ENCODE measurements at places on chromosomes 16 and 17.

DNA sequence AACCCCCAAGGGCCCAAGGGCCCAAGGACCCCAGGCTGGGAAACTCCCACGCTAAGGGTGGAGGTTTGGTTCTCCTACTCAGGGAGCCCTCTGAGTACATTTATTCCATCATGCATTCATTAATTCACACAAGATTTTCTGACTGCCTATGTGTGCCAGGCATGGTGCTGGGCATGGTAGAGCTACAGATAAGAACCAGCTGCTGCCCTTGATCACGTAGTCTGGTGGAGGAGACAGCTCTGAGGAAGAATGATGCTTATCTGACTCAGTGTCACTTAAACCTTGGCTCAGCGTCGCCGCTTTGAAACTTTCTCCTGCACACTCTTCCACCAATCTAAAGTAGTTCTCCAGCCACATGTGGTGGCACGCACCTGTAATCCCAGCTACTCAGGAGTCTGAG is 3.6 kb upstream of the ARL4D start:
- DNase-seq, result no peak

- DNase-seq, result no peak
These were observed 11.4 kb downstream of the SPNS2 start for GRCh38 chr17:4509923-4510617.

DNA sequence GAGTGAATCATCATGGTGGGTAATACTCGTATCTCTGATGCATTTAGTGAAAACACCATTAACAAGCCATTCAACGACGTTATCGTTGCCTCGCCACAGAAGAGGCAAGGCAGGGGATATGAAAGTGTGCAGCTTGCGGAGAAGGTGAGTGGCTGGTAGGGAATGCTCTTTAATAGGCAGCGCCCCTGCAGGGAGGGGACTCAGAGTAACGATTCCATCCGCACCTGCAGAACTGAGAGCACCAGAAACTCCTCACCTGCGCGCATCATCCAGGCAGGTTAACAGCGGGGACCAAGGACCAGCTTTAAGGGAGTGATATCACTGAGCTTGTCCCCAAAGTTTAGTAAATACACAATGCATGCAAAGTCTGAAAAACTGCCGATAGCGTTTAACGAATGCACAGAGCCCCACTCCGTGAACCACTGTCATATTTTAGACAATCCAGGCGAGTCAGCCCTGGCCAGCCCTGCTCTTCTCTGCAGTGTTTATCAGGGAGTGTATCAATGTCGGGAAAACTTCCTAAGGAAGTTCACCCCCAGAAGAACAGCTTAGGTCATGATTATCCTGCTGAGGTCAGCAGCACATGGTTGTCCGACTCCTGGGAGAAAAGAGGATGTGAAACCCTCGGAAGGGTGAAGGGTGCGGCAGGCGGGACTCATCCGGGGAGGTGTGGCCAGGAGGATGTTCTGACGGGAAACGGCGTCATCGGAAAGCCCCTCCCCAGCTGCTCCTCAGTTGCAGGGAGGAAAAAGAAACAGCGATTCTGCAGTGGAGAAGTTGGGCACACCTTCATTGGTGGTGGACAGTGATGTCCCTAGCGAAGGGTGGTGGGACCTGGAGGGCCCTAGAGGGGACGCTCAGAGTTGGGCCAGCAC is 68.5 kb upstream of the DNAH17 start:
- DNase-seq, result no peak

DNA sequence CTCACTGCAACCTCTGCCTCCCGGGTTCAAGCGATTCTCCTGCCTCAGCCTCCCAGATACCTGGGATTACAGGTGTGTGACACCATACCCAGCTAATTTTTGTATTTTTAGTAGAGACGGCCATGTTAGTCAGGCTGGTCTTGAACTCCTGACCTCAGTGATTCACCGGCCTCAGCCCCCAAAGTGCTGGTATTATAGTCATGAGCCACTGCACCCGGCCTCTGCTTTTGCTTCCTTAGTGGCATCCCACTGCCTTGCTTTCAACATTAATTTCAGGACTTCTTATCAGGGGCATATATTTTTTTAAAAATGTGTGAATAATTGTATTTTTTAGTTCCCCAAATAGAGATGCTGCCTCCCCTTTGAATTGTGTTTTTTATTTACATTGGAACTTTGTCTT is 98.8 kb downstream of the SYCE1L start:
- DNase-seq, result no peak

DNA sequence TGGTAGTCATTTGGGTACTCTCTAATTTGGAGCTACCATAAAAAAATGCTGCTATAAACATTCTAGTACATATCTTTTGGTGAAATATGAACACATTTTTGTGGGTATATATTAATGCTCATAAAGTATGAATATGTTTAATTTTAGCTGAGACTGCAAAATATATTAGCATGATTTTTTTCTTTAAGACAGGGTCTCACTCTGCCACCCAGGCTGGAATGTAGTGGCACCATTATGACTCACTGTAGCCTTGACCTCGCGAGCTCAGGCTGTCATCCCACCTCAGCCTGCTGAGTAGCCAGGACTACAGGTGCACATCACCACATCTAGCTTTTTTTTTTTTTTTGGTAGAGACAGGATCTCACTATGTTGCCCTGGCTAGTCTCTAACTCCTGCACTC is 371.7 kb downstream of the SOX9 start:
- no peak for DNase-seq

GRCh38 chr17:66538776-66539175 is 236.4 kb downstream of the PRKCA start:
- DNase-seq, result no peak

GRCh38 chr17:50161023-50161910 is 4.5 kb upstream of the SGCA start:
- peak; percentile 95 for DNase-seq

GRCh38 chr17:70096861-70097260 is 21.8 kb downstream of the KCNJ16 start:
- no peak for DNase-seq

GRCh38 chr17:34156741-34157589 is 98.1 kb upstream of the CCL2 start:
- DNase-seq, result no peak

- no peak for DNase-seq
These were observed 84.9 kb downstream of the CYB561 start for GRCh38 chr17:63361182-63361581.

GRCh38 chr17:28667870-28668269 is 5.9 kb downstream of the SUPT6H start:
- no peak for DNase-seq

- DNase-seq, result peak; percentile 79
These were observed at the start of gene ANKRD13B for GRCh38 chr17:29592850-29593551. Gene ANKRD13B (plus strand): TSS chr17:29593132. CDS start chr17:29593622, 490 bp downstream.

DNA sequence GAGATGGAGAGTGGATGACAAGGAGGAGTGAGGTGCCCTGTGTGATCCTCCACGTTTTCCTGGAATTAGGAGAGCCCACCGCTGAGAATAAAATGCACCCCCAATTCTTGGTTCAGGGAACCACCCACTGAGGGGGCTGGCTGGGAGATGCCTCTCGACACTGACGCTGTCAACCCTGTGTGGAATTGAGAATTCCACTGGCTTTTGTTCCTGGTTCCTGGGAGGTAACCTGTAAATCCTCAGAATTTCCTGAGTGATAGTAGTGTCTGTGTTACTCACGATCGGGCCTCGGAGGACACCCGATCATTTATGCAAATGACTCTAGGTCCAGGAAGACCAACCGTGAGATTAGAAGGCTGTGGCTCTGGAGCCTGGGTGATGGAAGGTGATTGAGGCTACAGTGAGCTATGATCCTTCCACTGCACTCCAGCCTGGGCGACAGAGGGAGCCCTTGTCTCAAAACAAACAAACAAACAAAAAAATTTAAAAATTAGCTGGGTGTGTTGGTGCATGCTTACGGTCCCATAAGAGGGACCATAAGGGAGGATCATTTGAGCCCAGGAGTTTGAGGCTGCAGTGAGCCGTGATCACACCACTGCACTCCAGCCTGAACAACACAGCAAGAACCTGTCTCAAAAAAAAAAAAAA is 11.7 kb upstream of the PRPSAP1 start:
- no peak for DNase-seq

DNA sequence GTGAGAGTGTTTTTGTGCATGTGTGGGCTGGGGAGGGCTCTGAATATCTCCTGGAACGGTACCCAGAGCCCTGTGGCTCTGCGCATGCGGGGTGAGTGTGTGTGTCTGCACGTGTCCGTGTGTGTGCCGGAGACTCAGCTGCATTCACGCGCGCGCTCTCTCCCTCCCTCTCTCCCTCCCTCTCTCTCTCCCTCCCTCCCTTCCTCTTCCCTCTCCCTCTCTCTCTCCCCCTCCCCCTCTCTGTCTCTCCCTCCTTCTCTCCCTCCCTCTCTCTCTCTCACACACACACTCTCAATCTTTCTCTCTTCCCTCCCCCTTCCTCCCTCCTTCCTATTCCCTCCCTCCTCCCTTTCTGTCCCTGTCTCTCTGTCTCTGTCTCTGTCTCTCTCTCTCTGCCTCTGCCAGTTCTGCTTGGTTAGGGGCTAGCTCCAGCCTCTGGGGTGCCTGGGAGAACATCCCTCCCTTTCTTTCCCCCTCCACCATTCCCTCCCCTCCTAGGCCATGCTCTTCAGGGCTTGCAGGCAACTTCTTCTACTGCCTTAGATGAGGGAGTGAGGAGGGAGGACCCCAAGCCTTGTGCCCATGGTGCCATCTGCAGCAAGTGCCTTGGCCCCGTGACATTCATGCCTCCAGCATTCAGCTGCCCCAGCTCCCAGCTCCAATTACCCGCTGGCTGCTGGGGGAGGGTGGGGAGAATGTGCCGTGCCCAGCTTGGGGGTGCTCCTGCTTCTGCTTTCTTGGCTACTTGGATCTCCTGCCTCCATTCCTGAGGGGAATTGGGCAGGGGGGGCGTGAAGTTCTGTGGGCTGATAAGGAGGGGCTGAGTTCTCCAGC is 6.4 kb downstream of the THRA start:
- no peak for DNase-seq

GRCh38 chr16:68094614-68094934 is 9.4 kb downstream of the NFATC3 start:
- no peak for DNase-seq

GRCh38 chr17:1298606-1299005 is 19.1 kb downstream of the TRARG1 start:
- DNase-seq, result no peak

DNA sequence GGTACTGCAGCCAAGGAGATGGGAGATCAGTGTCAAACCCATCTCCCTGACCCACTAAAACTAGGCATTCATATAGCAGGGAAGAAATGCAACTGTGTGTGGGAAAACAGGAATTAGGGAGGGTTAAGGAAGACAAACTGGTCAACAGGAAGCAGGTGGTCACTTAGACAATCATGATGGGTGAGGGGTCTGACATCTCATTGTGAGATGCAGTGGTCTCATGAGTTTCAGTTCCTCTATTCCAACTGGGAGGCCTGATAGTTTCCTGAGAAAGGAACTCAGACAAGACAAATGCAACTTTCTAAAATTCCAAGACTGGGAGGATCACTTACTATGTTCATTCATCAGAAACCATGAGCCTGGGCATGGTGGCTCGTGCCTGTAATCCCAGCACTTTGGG is 361.4 kb upstream of the C16orf82 start:
- no peak for DNase-seq

DNA sequence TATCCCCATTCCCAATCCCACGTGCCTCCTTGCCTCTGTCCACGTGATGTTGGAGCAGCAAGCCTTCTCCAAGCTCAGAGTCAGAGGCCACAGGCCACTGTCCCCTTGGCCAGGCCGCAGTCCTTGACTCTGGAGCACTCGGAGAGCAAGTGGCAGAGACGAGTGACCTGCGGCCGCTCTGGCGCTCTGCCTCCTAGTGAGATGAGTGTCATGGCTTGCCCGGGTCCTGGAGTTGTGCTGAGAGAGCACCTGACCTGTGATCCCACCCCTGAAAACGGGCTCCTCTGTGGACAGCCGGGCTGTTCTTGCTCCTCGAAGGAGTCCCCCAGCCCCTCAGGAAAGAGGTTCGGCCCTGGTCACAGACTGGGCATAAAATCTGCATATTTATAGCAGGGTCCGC is 10.0 kb upstream of the FASN start:
- no peak for DNase-seq

GRCh38 chr17:59469786-59470485 is 95.5 kb upstream of the DHX40 start:
- no peak for DNase-seq

- no peak for DNase-seq
These were observed 834 bp downstream of the FLYWCH1 start for GRCh38 chr16:2912330-2913199.

DNA sequence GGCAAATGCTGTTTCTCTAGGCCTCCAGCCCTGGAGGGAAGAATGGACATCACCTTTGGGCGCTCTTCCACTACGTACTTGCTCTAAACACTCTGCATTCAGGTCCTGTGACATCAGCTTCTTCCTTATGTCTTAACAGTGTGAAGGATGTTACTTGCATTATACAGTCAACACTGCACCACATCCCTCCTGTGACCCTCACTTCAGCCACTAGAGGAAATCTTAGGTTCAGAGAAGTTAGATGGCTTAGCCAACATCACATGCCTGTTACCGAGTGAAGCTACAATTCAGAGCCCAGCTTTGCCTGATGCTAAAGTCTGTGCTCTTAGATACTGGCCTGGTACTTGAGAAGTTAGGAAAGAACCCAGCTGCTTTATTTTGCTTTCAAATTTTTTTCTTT is 18.3 kb downstream of the UBFD1 start:
- no peak for DNase-seq

DNA sequence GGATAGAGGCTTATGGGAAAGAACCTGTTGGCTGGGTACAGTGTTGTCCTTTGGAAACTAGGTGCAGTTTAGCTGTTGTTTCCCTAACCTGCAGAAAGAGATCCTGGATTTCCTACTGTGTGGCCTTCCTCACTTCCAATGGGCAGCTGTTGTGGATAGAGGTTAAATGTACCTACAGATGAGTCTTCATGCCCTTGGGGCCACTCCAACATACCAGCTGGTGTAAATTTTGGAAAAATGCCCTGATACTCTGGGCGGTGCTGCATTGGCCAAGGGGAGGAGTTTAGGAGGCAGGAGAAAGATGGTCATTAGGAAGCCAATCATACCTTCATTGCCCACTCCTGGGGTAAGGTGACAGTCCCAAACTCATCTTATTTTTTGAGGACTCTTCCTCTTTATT is 70.2 kb downstream of the SNX11 start:
- DNase-seq, result no peak

- DNase-seq, result no peak
These were observed 130.8 kb downstream of the XYLT1 start for GRCh38 chr16:17339764-17340541.

GRCh38 chr17:37079735-37080134 is 131.0 kb downstream of the AATF start:
- no peak for DNase-seq

- DNase-seq, result no peak
These were observed 12.7 kb downstream of the DNAAF8 start for GRCh38 chr16:4746991-4747574.
